Caki2 (cell line): ENCODE measurements at places on chromosomes 7 and 10. TPM values are rescaled to one million over a fixed set of nuclear protein-coding genes. Genes with fewer than 3 reads are reported as not detected.

- no peak for DNase-seq
These were observed 18.7 kb downstream of the PLXNA4 start for GRCh38 chr7:132557489-132558044.

DNA sequence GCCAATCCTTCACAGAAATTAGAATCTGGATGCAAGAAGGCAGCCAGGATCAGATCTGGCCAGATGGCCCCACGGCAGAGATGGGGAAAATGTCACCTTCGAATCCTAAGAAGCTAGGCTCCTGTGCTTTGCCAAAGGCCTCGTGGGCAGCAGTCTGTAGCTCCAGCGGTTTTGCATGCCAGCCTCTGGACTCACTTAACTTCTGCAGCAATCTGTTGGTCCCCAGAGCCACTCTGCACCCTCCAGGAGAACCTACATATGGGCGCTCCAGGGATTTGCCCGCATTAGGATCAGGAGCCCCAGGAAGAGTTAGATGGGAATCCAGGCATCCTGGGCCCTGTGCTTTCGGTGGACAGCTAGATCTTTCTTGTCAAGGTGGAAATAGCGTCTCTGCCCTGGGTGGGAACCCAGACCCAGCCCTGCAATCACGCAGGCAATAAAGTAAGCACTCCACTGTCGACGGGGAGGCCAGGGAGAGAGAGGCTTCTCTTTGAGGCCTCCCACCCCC is 10.1 kb upstream of the HOXA13 start:
- DNase-seq = no peak

- DNase-seq = peak; percentile 78
These were observed at the start of gene TMEM72 for GRCh38 chr10:44911081-44911540. TSS of gene TMEM72 (plus strand) at chr10:44911337. CDS start at chr10:44911513, 176 bp downstream.

DNA sequence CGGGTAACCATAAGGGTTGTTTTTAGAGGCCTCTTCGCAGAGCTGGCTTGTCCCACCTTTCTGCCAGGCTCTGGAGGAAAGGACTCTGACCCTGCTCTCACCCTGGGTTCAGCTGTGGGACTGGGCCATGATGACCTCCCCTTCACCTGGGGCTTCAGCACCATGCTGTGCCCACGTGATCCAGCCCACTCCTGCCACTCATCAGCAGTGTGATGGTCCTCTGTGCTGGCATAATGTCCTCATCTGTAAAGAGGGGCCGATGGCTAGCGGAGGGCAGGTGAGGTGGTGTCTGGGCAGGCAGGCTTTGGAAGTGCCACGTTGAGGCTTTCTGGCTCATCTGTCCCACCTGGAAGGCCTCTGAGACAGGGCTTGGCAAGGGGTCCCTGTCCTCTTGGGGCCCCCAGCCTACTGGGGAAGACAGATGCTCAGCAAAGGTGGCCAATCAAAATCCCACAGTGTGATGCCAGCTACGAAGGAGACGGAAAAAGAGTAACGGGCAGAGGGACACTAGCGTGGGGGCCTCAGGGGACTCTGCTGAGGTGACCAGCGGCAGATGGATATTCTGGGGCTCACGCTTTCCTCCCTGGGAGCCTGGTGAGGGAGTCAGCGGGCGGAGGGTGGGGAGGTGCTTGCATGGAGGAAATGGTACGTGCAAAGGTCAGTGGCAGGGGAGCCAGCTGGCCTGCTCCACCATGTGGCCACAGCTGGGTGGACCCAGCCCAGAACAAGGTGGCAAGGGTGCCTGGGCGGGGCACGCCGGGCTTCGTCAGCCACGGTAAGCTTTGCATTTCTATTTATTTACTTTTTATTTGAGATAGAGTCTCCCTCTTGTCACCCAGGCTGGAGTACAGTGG is 5.4 kb downstream of the LRWD1 start:
- DNase-seq = no peak

- DNase-seq = peak; percentile 32
These were observed 251.4 kb downstream of the SDK1 start for GRCh38 chr7:3552499-3552898.

GRCh38 chr10:18400201-18400905 is 251.0 kb downstream of the NSUN6 start:
- peak; percentile 1 for DNase-seq

Gene TRPV5
- total RNA-seq = not detected in 2 replicates

Gene OR13A1
- not detected in 2 replicates for total RNA-seq

Gene SH2D4B
- total RNA-seq = not detected in 2 replicates
